ENCODE measurements at places on chromosomes 3 and 15. TPM values are rescaled to one million over a fixed set of nuclear protein-coding genes. Genes with fewer than 3 reads are reported as not detected.
A peak's percentile ranks its signal among the peaks of the same experiment; 100 is the strongest.

GRCh38 chr3:65524584-65524983, 514.1 kb downstream of the MAGI1 start:
- no peaks in the 10 kb centered on the region for H3K27me3 ChIP-seq
- no peak for DNase-seq
- H3K36me3 ChIP-seq = no peaks in the 10 kb centered on the region
- no peaks in the 10 kb centered on the region for H3K4me1 ChIP-seq

DNA sequence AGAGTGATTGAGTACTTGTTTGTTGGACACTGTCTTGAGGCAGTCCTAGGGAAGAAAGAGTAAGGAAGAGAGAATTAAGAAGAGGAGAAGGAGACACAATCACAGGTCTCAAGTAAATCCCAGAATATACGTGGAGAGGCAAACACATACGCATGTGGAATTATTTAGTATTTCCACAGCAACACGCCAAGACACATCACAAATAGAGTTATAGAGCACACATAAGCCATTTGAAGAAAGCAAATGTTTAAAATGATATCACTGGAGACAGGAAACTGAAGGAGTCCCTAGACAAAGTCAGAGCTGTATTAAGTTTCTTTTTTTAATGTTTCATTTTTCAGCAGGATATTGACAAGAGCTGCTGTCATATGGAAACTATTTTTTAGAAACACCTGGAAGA, 206.1 kb upstream of the LRIG1 start:
- H3K27me3 ChIP-seq = peaks cover 6% of the 10 kb centered on the region
- H3K36me3 ChIP-seq = no peaks in the 10 kb centered on the region
- H3K27ac ChIP-seq = no peak overlapping the region
- H3K4me1 ChIP-seq = no peaks in the 10 kb centered on the region
- H3K4me3 ChIP-seq = no peak overlapping the region
- DNase-seq = no peak

DNA sequence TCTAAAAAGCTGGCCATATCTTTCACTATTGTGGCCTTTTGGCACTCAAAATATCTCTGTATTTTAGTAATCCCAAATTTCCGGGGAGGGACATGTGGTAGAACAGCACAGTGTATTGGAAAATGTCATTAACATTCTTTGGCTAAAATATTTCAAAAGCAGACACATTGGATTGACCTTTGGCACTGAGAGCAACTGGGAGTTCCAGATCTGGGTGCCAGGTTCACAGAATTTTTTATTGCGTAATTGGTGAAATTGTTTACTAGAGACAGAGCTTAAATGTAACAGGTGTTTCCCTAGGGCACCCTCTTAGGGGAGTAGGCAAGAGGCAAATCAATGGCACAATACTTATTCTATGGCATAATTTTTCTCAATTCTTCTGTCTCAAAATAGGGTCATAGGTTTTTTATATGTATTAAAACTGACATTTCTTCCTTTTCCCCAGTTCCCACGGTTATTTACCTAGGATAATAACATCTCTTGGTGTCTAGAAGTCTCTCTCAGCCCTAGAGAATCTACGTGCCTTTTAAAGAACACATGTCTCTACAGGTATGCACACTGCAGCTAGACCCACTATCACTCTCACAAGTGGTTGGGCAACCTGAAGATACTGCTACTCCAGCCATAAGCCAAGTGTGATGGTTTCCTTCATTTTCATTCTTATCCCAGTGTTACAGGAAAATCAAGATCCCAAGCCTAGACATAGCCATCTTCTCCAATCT, 10.6 kb downstream of the RBMS3 start:
- DNase-seq = no peak
- H3K4me3 ChIP-seq = no peak overlapping the region
- H3K36me3 ChIP-seq = no peaks in the 10 kb centered on the region
- peaks cover 7% of the 10 kb centered on the region for H3K27me3 ChIP-seq
- peaks cover 1% of the 10 kb centered on the region for H3K4me1 ChIP-seq

DNA sequence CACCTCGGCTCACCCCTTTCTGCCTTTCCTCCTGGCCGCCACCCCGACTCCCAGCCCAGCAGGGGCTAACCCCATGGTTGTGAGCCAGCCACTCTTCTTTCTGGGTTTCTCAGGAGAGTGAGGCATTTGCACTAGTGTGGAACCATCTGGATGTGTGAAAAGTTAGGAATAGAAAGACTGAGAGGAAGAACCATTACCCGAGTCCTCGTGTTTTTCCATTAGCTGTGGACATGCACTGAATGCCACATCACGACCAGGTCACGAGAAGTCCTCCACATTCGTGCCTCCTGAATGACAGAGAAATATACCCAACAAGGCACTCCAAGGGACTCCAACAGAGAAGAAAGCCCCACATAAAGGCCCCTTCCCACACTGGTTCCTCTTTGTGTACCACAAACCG, 18.0 kb upstream of the RAD18 start:
- no peaks in the 10 kb centered on the region for H3K4me1 ChIP-seq
- no peak overlapping the region for H3K27ac ChIP-seq
- no peak for DNase-seq
- no peaks in the 10 kb centered on the region for H3K27me3 ChIP-seq
- H3K4me3 ChIP-seq = no peak overlapping the region

DNA sequence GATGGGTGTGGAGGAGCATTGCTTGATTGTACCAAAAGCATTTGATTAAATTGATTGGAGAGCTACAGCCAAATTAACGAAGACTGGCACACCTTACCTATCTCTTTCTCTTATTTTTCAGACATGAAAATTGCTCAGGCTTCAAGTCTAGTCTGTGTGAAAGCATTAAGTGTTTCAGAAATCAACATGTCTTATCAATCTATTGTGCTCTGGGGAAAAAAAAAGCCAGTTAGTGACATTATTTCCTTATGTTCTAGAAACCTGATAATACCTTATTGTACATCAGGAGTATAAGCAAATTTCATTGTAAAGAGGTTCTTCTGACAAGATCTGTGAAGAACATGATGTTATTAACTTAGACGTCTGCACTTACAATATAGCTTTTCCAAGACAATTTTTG, 465.2 kb downstream of the IL5RA start:
- no peak overlapping the region for H3K27ac ChIP-seq
- H3K36me3 ChIP-seq = no peaks in the 10 kb centered on the region
- DNase-seq = no peak
- no peak overlapping the region for H3K4me3 ChIP-seq

DNA sequence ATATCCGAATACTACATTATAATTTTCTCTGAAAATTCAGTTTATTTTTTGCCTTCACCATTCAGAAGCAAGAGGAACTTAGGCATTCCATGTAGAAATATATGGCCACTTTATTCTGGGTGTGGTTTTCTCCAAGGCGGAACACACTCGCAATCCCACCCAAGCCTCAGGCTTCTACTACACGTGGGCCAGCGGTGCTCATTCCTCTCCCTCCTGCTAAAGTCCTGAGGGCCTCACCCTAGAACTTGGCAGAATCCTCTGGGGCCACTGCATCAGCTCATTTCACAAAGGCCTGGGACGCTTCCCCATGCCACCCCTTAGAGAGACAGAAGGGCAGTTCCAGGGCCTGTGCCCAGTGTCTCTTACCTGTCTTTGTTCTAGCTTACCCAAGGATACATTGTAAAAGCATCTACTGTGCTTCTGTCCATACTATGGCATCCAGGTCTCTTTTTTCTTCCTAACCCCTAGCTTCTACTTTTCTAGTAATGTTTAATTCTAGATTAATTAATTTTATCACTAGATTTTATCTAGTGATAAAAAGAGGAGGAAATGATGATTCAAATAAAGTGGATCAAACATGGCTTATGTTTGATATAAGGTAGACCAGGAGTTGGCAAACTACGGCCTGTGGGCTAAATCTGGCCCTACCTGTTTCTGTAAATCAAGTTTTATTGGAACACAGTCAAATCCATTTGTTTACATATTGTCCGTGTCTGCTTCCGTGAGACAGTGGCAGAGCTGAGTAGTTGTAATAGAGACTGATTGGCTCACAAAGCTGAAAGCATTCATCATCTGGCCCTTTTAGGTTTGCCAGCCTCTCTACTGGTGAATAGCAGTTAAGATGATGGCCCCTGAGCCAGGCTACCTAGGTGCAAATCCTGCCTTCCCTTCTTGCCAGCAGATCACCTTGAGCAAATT, 29.8 kb downstream of the LARS2 start:
- H3K4me3 ChIP-seq = no peak overlapping the region
- DNase-seq = no peak
- H3K4me1 ChIP-seq = peaks cover 9% of the 10 kb centered on the region
- peaks cover 1% of the 10 kb centered on the region for H3K36me3 ChIP-seq
- no peak overlapping the region for H3K27ac ChIP-seq
- no peaks in the 10 kb centered on the region for H3K27me3 ChIP-seq

- H3K4me3 ChIP-seq = peak within 1 kb of the TSS; percentile 95
- no peaks in the 10 kb centered on the region for H3K27me3 ChIP-seq
- peak; percentile 98 for DNase-seq
Measured at GRCh38 chr3:57755741-57756527, at the start of gene SLMAP. Gene SLMAP (plus strand): TSS chr3:57756309. CDS start chr3:57757652, 1,343 bp downstream.

DNA sequence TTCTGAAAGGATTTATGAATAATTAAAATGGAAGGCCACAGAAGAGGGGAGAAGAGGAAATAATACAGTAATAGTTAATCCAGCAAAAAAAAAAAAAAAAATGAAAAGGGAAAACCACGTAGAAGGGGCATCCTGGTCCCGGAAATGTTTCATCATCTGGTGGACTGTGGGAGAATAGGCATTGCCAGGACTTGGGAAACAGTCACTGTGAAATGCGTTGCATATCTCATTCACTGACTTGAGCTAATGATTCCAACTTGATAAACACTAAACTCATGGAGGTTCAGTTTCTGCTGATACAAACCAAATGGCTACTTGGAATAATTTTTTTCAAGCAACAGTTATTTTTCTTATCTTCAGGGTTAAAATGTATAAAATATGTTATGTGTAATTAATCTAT, 3.2 kb downstream of the XCR1 start:
- H3K4me1 ChIP-seq = peaks cover 14% of the 10 kb centered on the region
- H3K27ac ChIP-seq = no peak overlapping the region
- H3K27me3 ChIP-seq = peaks cover 18% of the 10 kb centered on the region
- DNase-seq = no peak
- H3K4me3 ChIP-seq = no peak overlapping the region

- H3K27ac ChIP-seq = peak overlapping the region; percentile 98
- DNase-seq = peak; percentile 63
- peaks cover 19% of the 10 kb centered on the region for H3K36me3 ChIP-seq
- no peaks in the 10 kb centered on the region for H3K27me3 ChIP-seq
- peaks cover 52% of the 10 kb centered on the region for H3K4me1 ChIP-seq
- peak overlapping the region; percentile 92 for H3K4me3 ChIP-seq
Measured at GRCh38 chr3:32105291-32106131, 909 bp upstream of the GPD1L start.

GRCh38 chr3:147937341-147937740, 528.2 kb downstream of the ZIC1 start:
- H3K36me3 ChIP-seq = no peaks in the 10 kb centered on the region
- no peak overlapping the region for H3K4me3 ChIP-seq
- H3K27me3 ChIP-seq = no peaks in the 10 kb centered on the region
- DNase-seq = no peak

- no peak overlapping the region for H3K4me3 ChIP-seq
- DNase-seq = no peak
- H3K36me3 ChIP-seq = no peaks in the 10 kb centered on the region
- H3K27me3 ChIP-seq = peaks cover 6% of the 10 kb centered on the region
- no peaks in the 10 kb centered on the region for H3K4me1 ChIP-seq
Measured at GRCh38 chr3:35677797-35678196, 38.5 kb downstream of the ARPP21 start.

DNA sequence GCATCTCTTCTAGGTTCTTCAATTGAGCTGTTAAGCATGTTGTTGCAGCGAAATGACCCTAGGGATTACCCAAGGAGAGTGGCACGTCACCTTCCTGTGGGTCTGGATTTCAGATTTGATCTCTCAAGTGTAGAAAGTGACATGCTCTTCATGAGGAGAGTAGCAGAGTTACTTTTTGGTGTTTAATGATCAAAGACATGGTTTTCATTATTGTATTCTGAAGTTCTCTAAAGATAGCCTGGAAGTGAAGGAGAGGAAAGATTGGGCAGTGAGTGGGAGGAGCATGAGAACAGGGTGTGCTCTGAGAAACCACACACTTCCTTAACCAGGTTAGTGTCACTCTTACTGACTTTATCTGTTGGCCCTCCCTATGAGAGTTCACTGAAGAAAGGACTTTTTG, 153.6 kb downstream of the AKAP13 start:
- H3K27me3 ChIP-seq = no peaks in the 10 kb centered on the region
- H3K27ac ChIP-seq = peak overlapping the region; percentile 61
- DNase-seq = no peak
- peak overlapping the region; percentile 60 for H3K4me3 ChIP-seq

- DNase-seq = no peak
- no peaks in the 10 kb centered on the region for H3K27me3 ChIP-seq
- H3K4me1 ChIP-seq = peaks cover 84% of the 10 kb centered on the region
- peaks cover 14% of the 10 kb centered on the region for H3K36me3 ChIP-seq
- peak overlapping the region; percentile 45 for H3K4me3 ChIP-seq
Measured at GRCh38 chr3:69097407-69098086, 12.8 kb downstream of the ARL6IP5 start.

Gene HTR3E
- total RNA-seq = not detected

- H3K4me1 ChIP-seq = no peaks in the 10 kb centered on the region
- no peak overlapping the region for H3K27ac ChIP-seq
- no peaks in the 10 kb centered on the region for H3K27me3 ChIP-seq
- H3K4me3 ChIP-seq = no peak overlapping the region
- no peaks in the 10 kb centered on the region for H3K36me3 ChIP-seq
Measured at GRCh38 chr15:42846647-42847046, 73.9 kb downstream of the TTBK2 start.
